Large intestine (tissue), 12 donors: ENCODE measurements at places on chromosomes 11 and 22. TPM values are rescaled to one million over a fixed set of nuclear protein-coding genes. Genes with fewer than 3 reads are reported as not detected.

The LRRC10B gene
- polyA plus RNA-seq: 1.3 TPM

The ACER3 gene
- polyA plus RNA-seq: 9.4 TPM

GRCh38 chr22:16654882-16655281, 62.3 kb upstream of the CCT8L2 start:
- no peak overlapping the region for H3K27ac ChIP-seq
- no peaks in the 10 kb centered on the region for H3K27me3 ChIP-seq
- no peaks in the 10 kb centered on the region for H3K4me1 ChIP-seq
- no peak overlapping the region for H3K4me3 ChIP-seq

The C11orf91 gene
- polyA plus RNA-seq: not detected

DNA sequence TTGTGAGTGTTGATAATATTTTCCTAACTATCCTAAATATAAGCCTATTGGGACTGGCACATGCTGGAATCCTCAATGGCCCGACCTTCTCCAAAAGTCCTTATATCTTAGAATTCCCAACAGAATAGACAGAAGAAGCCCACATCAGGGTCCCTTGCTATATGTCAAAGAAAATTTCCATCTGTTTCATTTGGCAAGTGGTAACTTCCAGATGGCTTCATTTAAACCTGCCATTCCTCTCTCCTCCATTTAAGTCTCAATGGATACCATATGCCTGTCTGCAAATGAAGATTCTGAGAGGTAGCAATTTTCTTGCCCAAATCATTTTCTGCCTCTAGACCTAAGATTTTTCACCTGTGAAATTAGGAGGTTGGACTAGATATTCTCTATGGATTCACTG, 73.1 kb upstream of the KCNA4 start:
- H3K36me3 ChIP-seq: no peaks in the 10 kb centered on the region
- no peaks in the 10 kb centered on the region for H3K4me1 ChIP-seq
- no peak for DNase-seq
- H3K27ac ChIP-seq: no peak overlapping the region
- H3K27me3 ChIP-seq: no peaks in the 10 kb centered on the region

DNA sequence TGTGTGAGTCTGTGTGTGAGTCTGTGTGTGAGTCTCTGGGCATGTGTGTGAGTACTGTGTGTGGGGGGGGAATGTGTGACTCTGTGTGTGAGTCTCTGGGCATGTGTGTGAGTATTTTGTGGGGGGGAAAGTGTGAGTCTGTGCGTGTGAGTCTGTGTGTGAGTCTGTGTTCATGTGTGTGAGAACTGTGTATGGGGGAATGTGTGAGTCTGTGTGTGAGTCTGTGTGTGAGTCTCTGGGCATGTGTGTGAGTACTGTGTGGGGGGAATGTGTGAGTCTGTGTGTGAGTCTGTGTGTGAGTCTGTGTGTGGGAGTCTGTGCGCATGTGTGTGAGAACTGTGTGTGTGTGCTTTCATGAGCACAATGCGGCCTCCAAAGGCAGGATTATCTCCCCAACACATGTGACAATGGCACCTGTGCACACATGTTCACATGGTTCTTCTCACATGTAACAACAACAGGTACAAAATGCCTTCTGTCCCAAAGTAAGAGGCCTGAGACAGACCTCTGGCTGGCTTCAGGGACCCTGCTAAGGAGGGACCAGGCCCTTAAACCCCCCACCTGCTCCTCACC, 1.6 kb downstream of the CD5 start:
- H3K27ac ChIP-seq: no peak overlapping the region
- no peak overlapping the region for H3K4me3 ChIP-seq
- no peak for DNase-seq

DNA sequence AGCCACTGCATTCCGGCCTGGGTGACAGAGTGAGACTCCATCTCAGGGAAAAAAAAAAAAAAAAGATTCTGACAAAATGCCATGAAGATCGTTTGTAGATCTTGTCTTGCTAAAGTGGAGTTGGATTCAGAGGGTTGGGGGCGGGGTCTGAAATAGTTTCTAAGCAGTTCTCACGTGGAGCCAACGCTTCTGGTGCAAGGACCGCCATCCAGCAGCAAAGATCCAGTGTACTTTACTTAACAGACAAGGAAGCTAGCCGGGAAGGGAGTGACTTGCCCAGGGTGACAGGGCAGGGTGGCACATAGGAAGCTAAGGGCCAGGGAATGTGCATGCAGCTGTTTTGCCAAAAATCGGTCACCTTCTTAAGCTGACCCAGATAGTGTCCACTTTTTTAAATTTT, 27.4 kb downstream of the APOL1 start:
- H3K27ac ChIP-seq: no peak overlapping the region
- peaks cover 45% of the 10 kb centered on the region for H3K36me3 ChIP-seq
- H3K4me1 ChIP-seq: peaks cover 9% of the 10 kb centered on the region
- H3K4me3 ChIP-seq: no peak overlapping the region
- H3K27me3 ChIP-seq: no peaks in the 10 kb centered on the region
- DNase-seq: no peak

- H3K27me3 ChIP-seq: no peaks in the 10 kb centered on the region
- peak overlapping the region; percentile 95 for H3K27ac ChIP-seq
- DNase-seq: peak; percentile 84
- H3K4me1 ChIP-seq: peaks cover 68% of the 10 kb centered on the region
- H3K4me3 ChIP-seq: no peak overlapping the region
Measured at GRCh38 chr11:120182790-120183491, 27.9 kb upstream of the OAF start.

DNA sequence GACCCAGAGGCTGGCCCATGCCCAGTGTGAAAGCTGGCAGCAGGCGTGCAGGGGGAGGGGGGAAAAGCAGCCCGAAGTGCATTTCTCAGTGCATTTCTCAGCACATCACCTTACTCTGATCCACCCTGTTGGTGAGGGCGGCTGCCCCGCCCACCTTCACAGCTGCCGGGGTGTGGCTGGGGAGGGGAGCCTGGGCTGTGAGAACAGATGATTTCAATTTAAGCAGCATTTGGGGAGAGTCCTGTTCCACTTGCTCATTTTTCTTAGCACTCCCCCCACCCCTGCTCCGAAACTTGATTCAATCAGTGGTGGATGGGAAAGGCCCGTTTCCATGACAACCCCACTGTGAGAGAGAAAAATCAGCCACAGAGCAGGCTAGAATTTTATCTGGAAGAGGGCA, 84.8 kb downstream of the SNX19 start:
- no peak overlapping the region for H3K27ac ChIP-seq
- no peaks in the 10 kb centered on the region for H3K36me3 ChIP-seq
- H3K4me1 ChIP-seq: peaks cover 12% of the 10 kb centered on the region
- H3K4me3 ChIP-seq: no peak overlapping the region
- DNase-seq: no peak
- H3K27me3 ChIP-seq: peaks cover 2% of the 10 kb centered on the region

DNA sequence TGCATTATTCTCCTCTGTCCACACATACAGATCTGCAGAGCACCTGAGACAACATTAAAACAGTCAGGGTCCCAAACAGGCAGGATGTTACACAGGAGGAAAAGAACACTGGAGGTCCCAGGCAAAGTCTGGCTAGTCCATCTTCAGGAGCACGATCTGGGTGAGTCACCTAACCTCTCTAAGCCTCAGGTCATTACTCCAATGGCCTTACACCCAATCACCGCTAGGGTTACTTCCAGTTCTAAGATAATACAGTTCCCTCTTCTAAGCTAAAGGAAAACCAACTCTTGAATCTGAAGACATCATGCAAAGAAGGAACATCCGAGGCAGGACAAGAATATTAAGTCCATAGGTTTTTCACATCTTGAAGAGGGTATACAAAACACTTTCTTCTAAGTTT, 24.5 kb downstream of the ASCC2 start:
- H3K36me3 ChIP-seq: peaks cover 66% of the 10 kb centered on the region
- no peaks in the 10 kb centered on the region for H3K4me1 ChIP-seq
- no peak overlapping the region for H3K4me3 ChIP-seq
- DNase-seq: peak; percentile 35
- no peak overlapping the region for H3K27ac ChIP-seq
- H3K27me3 ChIP-seq: no peaks in the 10 kb centered on the region

GRCh38 chr11:82909015-82909640, 7.6 kb downstream of the DDIAS start:
- no peaks in the 10 kb centered on the region for H3K4me1 ChIP-seq
- H3K27me3 ChIP-seq: no peaks in the 10 kb centered on the region
- no peaks in the 10 kb centered on the region for H3K36me3 ChIP-seq

The THY1 gene
- polyA plus RNA-seq: 44.4 TPM

GRCh38 chr22:40001800-40002577, 7.2 kb downstream of the FAM83F start:
- H3K4me3 ChIP-seq: no peak overlapping the region
- no peak overlapping the region for H3K27ac ChIP-seq
- H3K27me3 ChIP-seq: no peaks in the 10 kb centered on the region
- H3K4me1 ChIP-seq: peaks cover 53% of the 10 kb centered on the region

DNA sequence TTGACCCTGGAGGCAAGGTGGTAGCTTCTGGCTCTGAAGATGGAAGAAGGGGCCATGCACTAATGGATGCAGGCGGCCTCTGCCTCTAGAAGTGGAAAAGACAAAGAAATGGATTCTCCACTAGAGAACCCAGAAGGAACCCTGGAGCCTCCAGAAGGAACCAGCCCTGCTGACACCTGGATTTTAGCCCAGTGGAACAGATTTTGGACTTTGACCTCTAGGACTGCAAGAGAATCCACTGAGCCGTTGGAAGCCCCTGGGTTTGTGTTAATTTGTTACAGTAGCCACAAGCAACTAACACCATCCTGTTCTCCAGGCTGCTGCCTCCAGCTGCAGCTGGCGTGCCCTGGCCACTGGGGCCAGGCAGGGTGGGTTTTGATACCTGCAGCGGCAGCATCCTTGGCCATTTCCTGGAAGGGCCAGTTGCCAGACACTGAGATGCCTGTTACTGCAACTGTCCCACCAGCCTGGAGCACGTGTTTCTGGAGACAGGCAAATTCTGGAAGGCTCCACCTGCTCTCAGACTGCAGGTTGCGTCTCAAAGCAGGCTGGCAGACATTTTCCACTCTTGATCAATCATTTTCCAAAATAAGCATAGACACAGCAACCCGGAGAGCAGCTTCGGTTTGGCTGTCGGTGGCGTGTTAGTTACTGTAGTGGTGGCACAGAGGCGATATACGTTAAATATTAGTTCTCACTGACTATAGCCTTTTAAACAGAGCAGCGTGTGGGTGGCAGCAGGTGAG, 76.8 kb upstream of the PARVG start:
- no peak overlapping the region for H3K27ac ChIP-seq
- no peaks in the 10 kb centered on the region for H3K27me3 ChIP-seq
- DNase-seq: no peak
- no peaks in the 10 kb centered on the region for H3K4me1 ChIP-seq

- no peaks in the 10 kb centered on the region for H3K27me3 ChIP-seq
- H3K27ac ChIP-seq: no peak overlapping the region
- H3K36me3 ChIP-seq: peaks cover 21% of the 10 kb centered on the region
Measured at GRCh38 chr11:94830722-94831510, 62.8 kb downstream of the AMOTL1 start.

DNA sequence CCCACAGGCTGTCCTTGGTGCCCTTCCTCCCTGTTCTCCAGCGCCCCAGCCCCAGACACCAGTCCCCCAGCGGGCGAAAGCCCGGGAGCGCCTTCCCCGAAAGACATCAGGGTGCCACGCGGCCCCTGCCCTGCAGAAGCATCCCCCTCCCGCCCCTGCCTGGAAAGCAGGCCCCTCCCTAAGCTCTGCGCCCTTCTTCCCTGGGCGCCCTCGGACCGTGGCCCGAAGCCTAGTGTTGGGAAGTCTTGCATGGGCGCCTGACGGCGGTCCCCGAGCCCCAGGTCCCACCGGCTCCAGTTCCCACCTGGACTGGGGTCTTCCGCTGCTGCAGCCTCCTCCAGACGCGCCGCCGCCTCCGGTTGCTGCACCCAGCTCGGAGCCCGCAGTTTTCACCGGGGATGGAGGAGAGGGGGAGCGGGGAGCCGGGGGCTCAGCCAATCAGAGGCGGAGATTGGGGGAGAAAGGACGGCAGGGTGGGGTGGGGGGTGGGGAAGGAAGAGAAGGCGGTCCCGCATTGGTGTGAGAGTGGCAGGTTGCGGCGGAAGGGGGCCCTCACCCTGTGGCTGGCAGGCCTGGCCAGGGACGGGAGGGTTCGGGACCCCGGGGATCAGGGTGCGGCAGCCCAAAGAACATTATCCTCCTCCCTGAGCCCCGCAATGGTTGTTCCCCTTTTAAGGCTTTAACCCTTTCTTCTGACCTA, at the start of gene THY1:
Gene THY1 (minus strand): TSS at position 364 of the 700 bp plus-strand sequence. CDS start 2,267 bp downstream, outside the sequence.
- DNase-seq: no peak
- no peaks in the 10 kb centered on the region for H3K4me1 ChIP-seq
- H3K4me3 ChIP-seq: peak within 1 kb of the TSS; percentile 60

- peak overlapping the region; percentile 86 for H3K27ac ChIP-seq
- H3K4me1 ChIP-seq: peaks cover 40% of the 10 kb centered on the region
- no peak overlapping the region for H3K4me3 ChIP-seq
- peaks cover 41% of the 10 kb centered on the region for H3K36me3 ChIP-seq
Measured at GRCh38 chr22:27857443-27857842, 55.9 kb upstream of the MN1 start.

The ZNF195 gene
- polyA plus RNA-seq: 35.7 TPM

- H3K27me3 ChIP-seq: no peaks in the 10 kb centered on the region
- no peak for DNase-seq
- no peak overlapping the region for H3K27ac ChIP-seq
- H3K36me3 ChIP-seq: peaks cover 49% of the 10 kb centered on the region
- H3K4me3 ChIP-seq: no peak overlapping the region
Measured at GRCh38 chr22:46229701-46230100, 20.4 kb downstream of the CDPF1 start.

- H3K4me3 ChIP-seq: no peak overlapping the region
- peak; percentile 15 for DNase-seq
- H3K27ac ChIP-seq: no peak overlapping the region
- peaks cover 13% of the 10 kb centered on the region for H3K27me3 ChIP-seq
Measured at GRCh38 chr11:6568191-6568918, 35.1 kb downstream of the RRP8 start.

- no peak overlapping the region for H3K4me3 ChIP-seq
- H3K27me3 ChIP-seq: no peaks in the 10 kb centered on the region
- H3K36me3 ChIP-seq: peaks cover 11% of the 10 kb centered on the region
- H3K27ac ChIP-seq: no peak overlapping the region
Measured at GRCh38 chr22:40241200-40241763, 63.6 kb downstream of the TNRC6B start.

DNA sequence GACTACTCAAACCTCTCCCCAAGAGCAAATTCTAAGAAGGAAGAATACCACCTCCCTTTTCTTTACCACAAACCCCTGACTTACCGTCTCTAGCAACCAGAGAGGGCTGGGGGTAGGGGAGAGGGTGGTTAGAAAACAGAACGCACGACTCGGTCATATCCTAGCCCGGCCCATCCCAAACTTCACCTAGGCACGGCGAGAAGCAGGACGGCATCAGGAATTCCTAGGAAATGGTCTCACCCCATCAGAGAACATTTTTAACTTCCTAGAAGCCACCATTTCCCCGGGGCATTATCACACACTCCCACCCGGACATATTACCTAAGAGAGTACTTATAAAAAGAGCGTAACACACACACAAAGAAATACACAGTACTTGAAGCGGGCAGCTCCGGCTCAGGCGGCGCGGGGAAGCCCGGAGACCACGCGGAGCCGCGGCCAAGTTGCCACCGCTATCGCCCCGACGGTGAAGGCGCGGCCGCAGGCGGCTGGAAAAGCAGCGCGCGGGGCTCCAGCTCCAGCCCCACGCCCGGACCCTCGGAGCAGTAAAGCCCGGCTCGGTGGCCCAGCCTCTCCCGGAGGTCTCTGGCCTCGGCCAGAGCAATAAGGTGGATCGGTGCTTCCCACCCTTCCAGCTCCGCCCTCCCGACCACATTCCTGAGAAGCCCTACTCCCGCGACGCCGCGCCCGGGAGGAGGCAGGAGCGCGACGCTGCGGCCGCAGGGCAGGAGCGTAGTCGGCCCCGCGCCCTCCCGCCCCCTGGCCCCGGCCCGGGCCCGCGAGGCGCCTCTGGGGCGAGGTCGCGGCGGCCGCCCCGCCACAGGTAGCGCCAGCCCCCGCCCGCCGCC, 878 bp downstream of the RRAS2 start:
- no peaks in the 10 kb centered on the region for H3K36me3 ChIP-seq
- peaks cover 2% of the 10 kb centered on the region for H3K4me1 ChIP-seq
- H3K27ac ChIP-seq: peak overlapping the region; percentile 86
- DNase-seq: peak; percentile 76
- H3K4me3 ChIP-seq: peak overlapping the region; percentile 79

The TMEM86A gene
- polyA plus RNA-seq: 1.6 TPM
